Activated T-helper 1 cell treated with anti-CD3 and anti-CD28 coated beads, Interleukin-2, amount 50 U/mL, for 16 hours (primary cell): ENCODE measurements at places on chromosomes 2 and 18.
A peak's percentile ranks its signal among the peaks of the same experiment; 100 is the strongest.

DNA sequence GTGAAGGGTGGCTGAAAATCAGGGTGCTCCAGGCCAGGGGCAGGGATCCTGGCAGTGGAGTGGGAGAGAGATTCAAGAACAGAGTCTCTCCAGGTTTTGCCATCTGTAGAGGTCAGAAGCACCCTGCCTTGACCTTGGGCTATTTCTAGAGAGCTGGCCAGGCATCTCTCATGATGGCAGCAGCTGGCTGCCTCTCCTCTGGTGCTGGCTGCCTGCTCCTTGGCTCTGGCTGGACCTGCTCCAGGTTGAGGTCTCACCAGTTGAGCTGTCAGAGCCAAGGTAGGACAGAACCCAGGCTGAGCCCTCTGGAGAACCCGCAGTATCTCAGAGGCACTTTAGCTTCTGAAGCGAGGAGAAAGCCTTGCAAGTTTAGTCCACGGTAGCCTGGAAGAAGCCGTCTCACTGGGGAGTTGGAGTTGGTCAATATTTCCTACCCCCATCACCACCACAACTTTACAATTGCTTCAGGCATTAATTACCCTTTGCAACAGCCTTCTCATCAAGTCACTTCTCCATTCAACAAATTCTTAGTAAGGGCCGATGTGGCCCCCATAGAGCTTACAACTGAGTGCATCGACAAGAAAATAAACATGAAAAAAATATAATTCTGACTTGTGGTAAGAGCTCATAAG lies 25.6 kb downstream of the GNLY start:
- no peak for DNase-seq

- no peak for DNase-seq
Observed at GRCh38 chr18:5197032-5197434, at the start of gene AKAIN1. TSS of gene AKAIN1 (minus strand) at chr18:5197257. CDS start at chr18:5197053, 204 bp downstream.

DNA sequence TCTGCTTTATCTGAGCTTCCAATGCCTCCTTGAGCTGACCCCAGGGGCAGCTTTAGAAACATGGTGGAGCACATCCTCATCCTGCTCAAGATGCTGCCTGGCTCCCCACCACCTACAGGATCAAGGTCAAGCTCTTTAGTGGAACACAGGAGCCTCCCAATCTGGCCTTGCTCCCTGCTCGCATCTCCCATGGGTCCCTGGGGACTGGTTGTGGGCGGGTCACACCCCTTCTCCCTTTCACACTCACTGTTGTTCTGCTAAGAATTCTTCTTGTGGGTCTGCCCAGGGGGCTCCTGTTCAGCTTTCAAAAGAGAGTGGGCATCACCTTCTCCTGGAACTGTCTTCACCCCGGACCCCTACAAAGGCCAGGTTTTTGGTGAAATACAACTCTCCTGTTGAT lies 8.4 kb upstream of the NT5DC4 start:
- no peak for DNase-seq

GRCh38 chr2:173291412-173291811 lies 63.3 kb upstream of the CDCA7 start:
- DNase-seq, result no peak

DNA sequence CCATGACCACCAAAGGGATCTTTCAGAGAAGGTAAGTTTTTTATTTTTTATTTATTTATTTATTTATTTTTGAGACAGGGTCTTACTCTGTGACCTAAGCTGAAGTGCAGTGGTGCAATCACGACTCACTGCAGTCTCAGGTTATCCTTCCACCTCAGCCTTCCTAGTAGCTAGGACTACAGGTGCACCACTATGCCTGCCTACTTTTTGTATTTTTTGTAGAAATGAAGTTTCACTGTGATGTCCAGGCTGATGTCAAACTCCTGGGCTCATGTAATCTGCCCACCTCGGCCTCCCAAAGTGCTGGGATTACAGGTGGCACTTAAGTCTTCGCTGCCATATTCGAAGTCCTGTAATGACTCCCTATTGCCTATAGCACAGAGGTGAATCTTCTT lies 342.5 kb downstream of the CYRIA start:
- no peak for DNase-seq

DNA sequence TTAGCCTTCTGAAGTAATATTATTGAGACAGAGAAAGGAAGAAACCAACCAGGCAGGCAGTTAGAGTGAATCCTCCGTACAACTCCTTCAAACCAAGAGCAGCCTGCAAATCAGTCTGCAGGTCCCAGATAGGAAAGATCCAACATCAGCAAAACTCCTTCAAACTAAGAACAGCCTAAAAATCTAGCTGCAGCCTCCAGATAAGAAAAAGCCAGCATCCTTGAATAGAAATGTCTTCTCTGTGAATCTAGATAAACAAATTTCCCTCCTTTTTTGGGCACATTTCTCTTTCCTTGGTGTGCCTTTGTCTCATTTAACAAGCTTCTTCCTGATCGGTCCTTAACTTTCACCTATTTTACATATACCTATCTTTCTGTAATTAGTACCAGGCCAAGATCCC lies 1004.6 kb upstream of the TMEFF2 start:
- no peak for DNase-seq

- peak; percentile 6 for DNase-seq
Observed at GRCh38 chr2:230575642-230576324, 136.9 kb upstream of the CAB39 start.

- DNase-seq, result no peak
Observed at GRCh38 chr2:16137080-16137755, 196.9 kb downstream of the MYCN start.

GRCh38 chr2:241686650-241687425 lies at the start of gene DTYMK:
TSS of gene DTYMK (minus strand) at chr2:241686815. CDS start at chr2:241686783, 32 bp downstream.
- DNase-seq, result peak; percentile 89

DNA sequence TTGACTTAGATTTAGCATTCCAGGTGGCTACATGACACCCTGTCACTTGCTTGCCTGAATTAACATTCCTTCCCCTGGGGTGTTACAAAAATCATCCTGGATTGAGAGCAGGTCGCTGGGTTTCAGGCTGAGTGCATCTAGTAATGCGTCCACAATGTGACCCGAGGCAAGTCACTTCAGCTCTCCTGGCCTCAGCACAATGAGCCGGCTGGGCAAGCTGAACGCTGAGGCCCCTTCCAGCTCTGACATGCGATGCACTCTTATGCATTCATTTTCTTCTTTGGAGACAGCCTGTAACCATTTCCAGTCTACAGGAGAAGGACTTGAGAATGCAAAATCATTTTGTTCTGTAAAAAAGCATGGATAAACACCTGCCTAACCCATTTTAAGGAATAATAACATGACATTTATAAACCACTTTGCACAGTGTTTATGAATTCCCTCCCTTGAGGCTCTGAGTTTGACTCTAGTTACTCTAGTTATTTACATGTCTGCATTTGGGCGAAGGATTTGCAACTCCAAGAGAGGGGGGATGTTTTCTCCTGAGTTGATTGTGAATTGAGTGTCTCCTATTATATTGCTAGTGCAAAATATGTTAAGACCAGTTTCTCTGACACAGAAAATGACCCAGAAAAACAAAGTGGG lies 63.0 kb upstream of the CPO start:
- DNase-seq, result no peak

DNA sequence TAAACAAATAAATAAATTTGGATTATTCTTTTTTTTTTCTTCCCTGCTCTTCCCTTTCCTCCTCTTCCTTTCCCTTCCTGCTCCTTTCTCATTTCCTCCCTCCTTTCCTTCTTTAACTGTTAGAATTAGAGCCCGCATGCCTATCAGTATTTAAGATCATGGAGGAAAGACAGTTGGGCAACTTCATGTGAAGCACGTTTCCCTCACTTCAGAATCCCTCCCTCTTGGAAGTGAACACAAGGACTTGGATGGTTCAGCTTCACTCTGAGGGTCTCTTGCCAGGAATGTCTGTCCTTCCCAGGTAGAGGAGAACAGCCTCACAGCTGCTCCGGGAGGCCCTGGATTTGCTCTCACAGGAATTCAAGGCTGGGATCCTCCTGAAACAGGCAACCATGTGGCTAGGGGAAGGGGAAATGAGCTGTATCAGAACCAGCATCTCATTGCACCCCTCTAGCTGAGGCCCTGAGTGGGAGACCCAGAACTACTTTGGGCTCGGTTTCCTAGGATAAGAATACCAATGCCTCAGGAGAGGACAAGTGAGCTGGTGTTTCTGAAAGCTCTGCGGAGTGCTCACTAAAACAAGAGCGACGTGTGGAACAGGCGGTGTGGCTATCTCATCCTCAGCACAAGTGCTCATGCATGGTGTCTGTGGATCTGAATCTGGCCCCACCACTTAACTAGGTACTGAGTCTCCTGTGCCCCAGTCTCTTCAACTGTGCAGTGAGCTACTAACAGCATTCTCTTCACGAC lies 230.5 kb downstream of the MYCN start:
- no peak for DNase-seq

GRCh38 chr2:86037141-86037794 lies 68.4 kb downstream of the POLR1A start:
- DNase-seq, result no peak

- no peak for DNase-seq
Observed at GRCh38 chr18:78709261-78709809, 270.3 kb upstream of the SALL3 start.

GRCh38 chr2:177211576-177212105 lies 953 bp upstream of the HNRNPA3 start:
- no peak for DNase-seq

GRCh38 chr2:150994076-150994475 lies 267.6 kb downstream of the RBM43 start:
- no peak for DNase-seq

- DNase-seq, result no peak
Observed at GRCh38 chr18:21593540-21594257, 6.8 kb downstream of the ESCO1 start.

- DNase-seq, result no peak
Observed at GRCh38 chr18:46097431-46097800, 680 bp downstream of the ATP5F1A start.

- no peak for DNase-seq
Observed at GRCh38 chr2:9085353-9085752, 81.9 kb upstream of the MBOAT2 start.

- DNase-seq, result no peak
Observed at GRCh38 chr2:39568561-39569006, 97.1 kb upstream of the TMEM178A start.

- no peak for DNase-seq
Observed at GRCh38 chr18:44744161-44745121, 63.8 kb downstream of the SETBP1 start.

DNA sequence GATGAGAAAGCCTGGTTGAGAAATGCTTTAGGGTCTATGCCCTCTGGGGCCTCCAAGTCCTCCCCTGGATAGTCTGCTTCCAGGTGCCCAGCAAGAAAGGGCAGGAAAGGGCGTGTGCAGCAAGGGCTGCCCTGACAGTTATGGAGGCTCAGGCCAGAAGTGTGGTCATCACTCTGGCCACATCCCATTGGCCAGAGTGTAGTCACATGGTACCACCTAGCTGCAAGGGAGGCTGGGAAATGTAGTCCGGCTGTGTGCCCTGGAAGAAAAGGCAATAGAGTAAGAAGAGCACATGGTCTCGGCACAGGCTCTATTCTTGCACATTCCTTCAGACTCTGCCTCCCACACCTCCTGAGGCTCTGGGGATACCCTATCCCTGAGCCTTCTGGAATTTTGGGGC lies 35.7 kb downstream of the ODC1 start:
- DNase-seq, result no peak

DNA sequence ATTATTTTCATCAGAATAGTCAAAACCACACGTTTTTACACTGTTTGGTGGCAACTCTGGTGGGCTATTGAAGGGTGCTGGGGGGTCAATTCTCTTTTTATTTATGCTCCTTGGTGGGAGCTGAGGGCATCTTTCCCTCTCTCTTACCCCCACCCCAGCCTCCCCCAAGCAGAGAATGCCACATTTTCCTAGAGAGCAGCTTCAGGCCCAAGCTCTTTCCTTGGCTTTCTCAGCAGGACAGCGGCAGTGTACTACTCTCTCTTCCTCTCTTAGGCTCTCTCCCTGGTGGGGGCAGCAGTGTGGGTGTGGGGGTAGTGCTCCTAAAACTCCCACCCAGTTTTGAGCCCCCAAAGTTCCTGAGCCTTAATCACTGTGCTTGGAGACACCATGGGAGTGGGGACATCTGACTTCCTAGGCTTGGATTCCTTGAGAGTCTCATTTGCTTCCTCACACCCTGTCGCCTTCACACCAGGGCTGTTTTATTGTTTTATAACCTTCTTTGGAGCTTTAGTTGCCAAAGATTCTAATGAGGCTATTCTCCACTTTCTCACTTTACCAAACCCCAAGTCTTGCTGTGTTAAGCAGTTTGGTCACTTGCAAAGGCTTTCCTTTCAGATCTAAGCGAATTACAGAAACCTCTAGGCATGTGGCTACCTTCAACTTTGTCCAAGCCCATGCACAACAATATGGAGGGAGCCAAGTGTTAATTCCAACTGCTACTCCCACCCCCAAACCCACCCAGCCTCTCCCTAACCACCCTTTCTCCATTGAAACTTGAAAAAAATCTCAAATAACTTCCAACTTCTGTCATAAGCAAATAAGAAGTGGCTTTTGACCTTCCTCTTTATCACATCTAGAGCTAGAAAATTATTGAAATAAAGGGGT lies 6.0 kb upstream of the HOXD4 start:
- DNase-seq, result no peak

DNA sequence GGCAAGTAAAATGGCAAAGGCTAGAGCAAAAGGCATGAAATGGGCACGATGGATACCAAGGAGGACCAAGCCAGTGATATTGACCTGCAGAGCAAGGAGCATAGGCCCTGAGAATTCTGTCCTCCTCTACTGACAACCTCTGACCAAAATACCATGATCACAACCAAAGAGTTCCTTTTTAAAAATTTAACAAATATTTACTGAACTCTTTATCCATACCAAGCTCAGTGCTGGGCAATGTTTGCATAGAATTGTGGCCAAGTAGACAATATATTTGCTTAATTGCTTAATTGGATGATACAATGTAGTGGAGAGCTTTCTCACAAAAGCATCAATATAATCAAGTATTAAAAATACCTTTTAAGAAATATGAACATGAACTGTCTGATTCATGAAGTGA lies 265.7 kb downstream of the ICOS start:
- DNase-seq, result no peak

DNA sequence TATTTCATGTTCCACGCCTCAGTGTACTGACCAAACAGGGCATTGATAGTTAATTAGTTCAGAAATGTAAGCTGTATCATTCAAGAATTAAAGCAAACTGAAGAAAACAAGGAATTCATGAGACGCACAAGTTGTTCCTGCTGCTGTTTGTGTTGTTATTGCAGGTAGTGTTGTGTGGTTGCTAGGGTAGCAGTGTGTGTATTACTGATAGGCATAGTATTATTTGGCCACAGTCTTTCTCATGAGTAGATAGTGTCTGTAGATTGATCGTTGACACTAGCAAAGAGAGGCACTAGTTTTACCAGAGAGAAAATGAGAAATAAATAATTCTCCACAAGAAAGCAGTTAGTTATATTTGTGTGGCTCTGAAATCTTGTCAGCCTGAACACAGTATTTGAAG lies 548.6 kb downstream of the LRP1B start:
- DNase-seq, result no peak

- DNase-seq, result no peak
Observed at GRCh38 chr2:64337314-64337713, 116.6 kb upstream of the LGALSL start.

- no peak for DNase-seq
Observed at GRCh38 chr2:675982-676646, 1.1 kb downstream of the TMEM18 start.
